NCI-H2081 treated with DMSO at 0.1 percent for 48 hours (cell line): ENCODE measurements at places on chromosomes 2 and 18.

DNA sequence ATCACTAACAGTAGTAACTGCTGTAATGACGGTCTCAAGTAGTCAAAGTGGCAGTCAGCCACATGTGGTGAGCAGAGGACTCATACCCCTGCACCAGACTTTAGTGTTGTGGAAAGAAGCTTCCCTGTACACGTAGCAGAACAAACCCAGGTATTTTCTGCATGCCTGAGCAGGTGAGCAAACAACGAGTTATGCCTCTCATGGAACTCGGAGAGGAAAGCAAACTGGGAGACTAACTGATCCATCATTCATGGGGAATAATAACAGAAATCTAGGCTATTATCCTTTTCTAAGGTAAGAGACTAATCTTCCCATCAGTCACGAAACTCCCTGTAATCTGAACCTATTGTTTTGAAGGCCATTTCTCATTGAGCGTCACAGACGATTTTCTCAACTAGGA lies 1495.2 kb upstream of the NXPH2 start:
- peak; percentile 49 for DNase-seq

- no peak for DNase-seq
These were observed 94.8 kb upstream of the OTOS start for GRCh38 chr2:240235149-240235803.

- DNase-seq: no peak
These were observed 508 bp upstream of the TUBA4B start for GRCh38 chr2:219252570-219252899.

DNA sequence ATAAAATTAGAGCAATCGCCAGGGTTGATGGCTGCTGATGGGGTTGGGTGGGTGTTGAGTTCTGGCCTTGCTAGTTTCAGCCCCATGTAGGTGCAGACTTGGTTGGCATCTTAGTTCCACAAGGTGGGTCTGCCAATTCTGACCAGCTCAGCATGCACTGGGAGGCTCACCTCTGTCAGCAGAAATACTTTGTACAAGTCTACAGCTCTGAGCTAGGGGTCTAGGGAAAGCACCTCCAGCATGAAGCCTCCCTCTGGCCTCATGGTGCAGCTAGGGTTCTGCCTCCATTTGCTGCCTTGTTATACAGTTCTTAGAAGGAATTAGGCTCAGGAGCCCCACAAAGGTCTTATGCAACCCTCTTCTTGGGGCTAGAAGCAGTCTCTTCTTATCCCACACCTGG lies 278.9 kb upstream of the HDAC4 start:
- no peak for DNase-seq

- no peak for DNase-seq
These were observed 160.7 kb downstream of the FSHR start for GRCh38 chr2:48993576-48993975.

DNA sequence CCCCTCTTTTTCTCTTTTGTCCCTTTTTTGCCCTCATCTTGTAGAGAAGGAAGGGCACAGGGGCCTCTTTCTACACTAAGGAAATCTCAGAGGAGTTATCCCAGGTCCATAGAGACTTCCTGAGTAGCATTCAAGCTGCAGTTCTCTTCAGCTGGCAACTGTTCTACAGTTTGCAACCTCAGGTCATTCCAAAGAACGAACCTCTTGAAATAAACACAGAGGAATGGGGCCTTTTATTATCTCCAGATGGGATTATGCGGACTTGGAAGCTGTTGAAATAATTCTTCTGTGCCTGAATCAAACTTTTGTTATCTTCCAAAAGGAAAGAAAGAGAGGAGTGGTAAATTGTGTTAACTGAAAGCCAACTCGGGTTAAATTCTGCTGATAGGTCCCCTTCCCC lies 31.0 kb upstream of the NFE2L2 start:
- DNase-seq: no peak

DNA sequence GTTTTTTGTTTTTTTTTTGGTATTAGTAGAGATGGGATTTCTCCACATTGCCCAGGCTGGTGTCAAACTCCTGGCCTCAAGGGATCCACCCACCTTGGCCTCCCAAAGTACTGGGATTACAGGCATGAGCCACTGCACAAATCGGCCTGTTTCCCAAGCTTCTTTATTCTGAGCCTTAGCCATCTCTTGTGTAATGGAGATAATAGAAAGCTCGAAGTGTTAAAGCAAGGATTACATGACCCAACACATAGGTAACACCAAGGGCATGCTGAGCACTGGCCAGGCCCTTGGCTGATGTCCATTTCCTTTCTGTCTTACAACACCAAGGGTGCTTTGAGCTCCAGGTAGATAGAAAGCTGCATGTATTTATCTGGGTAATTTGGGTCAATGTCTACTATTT lies 187.8 kb upstream of the MEX3C start:
- DNase-seq: no peak

GRCh38 chr2:168220965-168221819 lies 26.2 kb downstream of the STK39 start:
- no peak for DNase-seq

DNA sequence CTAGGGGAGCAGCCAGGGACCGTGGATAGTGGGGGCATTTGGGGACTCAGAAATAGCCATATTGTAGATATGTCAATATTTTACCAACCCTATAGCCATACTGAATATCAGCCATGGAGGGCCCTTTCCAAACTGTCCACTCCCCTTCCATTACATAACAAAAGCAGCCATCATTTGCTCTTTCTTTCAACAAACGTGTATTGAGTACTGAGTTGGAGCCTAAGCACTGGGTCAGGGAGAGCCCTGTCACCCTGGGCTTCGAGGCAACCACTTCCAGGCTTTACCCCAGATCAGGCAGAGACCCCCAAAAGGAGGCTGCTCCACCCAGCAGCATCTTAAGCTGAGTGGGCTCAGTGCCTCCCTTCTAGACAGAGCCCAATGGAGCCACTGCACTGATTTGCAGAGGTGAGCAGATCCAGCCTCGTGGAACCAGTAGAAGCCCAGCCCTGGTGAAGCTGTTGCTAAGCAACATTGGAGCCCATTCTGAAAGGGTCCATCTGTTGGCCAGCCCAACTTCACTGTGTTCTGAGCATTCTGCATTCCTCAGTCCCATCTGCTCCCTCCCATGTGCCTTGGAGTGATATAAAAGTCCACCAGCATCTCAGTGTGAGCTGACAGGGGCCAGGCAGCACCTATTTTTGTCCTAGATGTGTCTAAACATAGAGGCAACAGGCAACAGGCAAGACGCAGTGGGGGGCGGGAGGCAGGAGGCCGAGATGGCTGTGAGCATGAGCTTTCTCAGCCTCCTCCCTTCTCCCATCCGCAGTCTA lies 112.1 kb downstream of the PLB1 start:
- DNase-seq: no peak

DNA sequence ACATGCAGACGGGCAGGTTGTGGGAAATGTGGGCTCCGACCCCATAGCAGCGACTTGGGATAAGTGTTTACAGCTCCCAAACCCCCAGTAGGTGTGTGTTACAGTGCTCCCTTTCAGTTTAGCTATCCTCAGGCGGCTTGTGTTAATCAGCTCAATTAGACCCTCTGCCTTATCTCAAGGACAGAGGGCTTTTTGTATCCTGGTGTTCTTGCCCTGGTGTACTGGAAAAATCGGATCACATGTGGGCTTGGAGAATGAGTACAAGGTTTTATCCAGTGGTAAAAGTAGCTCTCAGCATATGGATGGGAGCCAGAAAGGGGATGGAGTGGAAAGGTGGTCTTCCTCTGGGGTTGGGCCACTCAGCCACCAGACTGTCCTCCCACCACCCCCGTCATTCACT lies 264.7 kb upstream of the SYT4 start:
- DNase-seq: no peak

DNA sequence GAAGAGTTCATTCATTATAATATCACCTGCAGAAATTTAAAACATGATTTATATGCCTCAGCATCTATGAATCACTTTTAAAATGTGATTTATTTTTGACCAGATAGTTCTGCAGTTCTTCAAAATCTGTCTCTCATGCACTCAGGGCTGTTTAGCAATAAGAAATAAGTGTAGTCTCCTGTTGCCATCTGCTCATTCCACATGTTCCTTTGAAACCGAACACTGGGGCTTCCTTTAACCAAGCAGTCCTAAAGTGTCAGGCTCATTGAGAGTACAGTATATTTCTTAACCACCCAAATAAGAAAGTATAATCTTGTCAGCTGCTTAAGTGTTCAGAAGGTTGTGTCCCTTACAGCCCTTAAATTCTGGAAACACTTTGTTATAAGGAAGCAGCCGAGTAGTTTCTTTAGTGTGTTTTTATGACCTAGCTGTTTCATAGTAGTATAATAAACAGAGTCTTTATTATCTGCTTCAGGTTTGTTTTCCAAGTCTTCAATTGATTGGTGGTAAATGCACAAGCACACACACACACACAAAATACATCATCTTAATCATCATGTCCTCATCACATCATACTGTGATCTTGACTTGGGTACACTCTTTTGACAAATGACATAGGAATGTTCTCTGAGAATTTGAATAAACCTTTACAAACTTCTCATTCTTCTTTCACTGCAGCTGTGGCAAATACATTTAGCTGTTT lies 10.4 kb downstream of the WDR7 start:
- no peak for DNase-seq

DNA sequence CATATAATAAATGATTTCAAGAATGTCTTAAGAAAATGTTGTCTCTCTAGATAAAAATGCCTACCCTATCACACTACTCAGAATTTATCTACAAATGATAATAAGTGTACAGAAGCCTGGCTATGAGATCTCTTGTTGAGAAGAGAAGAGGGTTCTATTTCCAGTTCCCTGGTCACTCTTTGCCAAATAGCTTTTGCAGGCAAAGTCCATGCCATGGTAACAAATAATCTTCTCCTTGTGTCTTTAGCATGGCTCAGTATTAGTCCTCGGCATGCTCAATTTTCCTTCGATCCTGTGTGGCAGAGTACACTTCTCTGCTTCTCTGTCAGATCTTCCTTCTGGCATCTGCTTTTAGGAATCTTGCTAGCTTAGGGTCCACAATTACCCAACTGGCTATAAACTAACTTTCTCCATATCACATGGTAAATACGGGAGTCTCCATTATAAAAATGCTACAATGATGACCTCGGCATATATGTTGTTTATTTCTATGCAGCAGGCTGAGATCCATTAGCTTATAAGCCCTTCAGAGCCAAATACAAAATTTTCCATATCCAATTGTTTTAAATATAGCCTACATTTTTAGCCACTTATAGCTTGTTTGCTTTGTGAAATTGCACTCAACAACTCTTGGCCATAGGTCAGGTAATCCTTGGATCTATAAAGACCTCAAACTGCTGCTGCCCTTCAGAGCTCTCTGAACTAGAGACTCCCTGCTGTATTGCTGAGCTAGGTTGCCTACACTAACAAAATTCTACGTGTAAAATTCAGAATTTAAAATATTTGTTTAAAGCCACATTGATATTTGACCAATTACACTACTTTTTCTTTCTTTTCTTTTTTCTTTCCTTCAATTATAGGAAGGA lies 157.5 kb downstream of the FSIP2 start:
- DNase-seq: no peak

DNA sequence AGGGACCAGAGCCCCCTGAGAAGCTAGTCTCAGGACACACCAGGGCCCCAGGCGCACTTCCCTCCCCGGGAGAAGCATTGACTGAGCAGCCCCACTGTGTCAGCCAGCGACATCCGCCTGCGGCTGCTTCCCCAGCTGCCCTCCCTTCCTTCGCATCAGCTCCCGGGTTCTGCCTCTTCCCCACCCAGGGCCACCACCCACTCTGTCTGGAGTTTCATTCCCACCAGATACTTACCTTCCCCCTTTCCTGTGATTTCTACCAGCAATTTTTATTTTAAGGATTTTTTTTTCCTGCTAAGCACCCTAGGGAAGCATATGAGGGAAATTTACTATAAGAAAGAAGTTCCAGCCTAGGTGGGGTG lies 99.2 kb downstream of the SMAD7 start:
- no peak for DNase-seq

DNA sequence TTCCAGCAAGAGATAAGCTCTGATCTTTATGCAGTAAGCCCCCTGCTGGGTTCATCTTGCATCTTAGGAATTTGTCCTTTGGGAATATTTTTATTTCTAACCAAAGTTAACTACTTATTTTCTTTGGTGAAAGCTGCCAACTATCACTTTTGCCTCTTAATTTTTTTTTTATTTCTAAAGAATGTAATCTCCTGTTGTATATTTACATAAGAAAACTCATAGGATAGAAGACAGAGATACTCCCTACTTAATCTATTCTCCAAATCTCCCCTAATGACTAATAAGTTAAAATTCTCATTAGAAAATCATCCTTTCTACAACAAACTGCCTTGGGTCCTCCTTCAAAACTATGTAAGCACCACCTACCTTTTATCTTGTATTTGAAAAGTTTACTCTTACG lies 612.2 kb upstream of the SLC39A10 start:
- no peak for DNase-seq

DNA sequence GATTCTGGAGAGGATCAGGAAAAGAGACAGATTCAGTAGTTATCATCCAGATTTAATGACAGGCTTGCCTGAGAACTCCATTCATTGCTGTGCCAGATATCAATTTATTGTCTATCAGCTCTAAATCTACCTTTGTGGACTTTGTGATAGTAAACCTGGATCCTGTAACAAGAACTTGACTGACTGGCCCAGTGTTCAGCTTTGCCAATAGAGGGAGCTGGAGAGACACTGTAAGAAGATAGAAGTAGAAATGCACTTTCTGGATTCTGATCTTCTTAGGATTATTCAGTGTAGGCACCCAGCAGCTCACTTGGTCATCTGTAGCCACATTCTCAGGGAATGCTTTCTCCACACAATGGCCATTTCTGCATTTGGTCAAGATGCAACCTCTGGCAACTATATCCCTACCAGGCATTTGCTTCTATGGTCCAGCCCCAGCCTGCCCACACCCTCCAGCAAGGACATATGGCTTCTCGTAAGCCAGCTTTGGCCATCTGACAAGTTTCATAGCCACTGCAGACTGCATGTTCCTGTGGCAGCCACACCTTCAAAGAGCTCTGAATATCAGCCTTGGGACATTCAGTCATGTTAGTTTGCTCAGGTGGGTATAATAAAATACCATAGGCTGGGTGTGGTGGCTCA lies 6.1 kb upstream of the SERPINB8 start:
- peak; percentile 8 for DNase-seq

GRCh38 chr2:119109866-119110265 lies 48.7 kb downstream of the C1QL2 start:
- DNase-seq: no peak

- DNase-seq: no peak
These were observed 9.6 kb upstream of the OSGEPL1 start for GRCh38 chr2:189772212-189772611.

- DNase-seq: no peak
These were observed 172.5 kb upstream of the NETO1 start for GRCh38 chr18:73040247-73040646.

- DNase-seq: no peak
These were observed 142.0 kb upstream of the DNMT3A start for GRCh38 chr2:25483607-25484266.

DNA sequence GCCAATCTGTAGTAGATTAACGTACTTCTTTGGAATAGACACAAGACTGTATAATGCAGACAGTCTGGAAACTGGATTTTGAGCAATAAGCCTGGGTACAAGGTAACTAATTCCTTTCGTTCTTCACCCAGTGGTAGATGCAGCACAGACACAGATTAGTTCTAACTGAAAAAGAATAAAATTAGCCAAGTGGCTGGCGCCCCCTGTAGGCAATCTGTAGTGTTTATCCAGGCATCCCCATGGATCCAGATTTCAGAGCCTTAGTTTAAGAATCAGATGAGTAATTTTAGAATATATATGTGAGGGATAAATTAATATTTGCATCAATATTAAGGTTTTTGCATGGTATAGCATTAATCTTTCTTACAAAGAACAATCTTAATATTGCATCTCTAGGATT lies 563.9 kb downstream of the DCC start:
- DNase-seq: no peak
